ENCODE measurements at places on chromosomes 5 and 9. TPM values are rescaled to one million over a fixed set of nuclear protein-coding genes. Genes with fewer than 3 reads are reported as not detected.

Gene EIF4EBP3
- total RNA-seq: not detected

Gene HRCT1
- total RNA-seq: not detected

Gene NFIL3
- total RNA-seq: 11.9 TPM

Gene FCHO2
- total RNA-seq: 12.0 TPM
